ENCODE measurements at places on chromosomes 1 and 21.

DNA sequence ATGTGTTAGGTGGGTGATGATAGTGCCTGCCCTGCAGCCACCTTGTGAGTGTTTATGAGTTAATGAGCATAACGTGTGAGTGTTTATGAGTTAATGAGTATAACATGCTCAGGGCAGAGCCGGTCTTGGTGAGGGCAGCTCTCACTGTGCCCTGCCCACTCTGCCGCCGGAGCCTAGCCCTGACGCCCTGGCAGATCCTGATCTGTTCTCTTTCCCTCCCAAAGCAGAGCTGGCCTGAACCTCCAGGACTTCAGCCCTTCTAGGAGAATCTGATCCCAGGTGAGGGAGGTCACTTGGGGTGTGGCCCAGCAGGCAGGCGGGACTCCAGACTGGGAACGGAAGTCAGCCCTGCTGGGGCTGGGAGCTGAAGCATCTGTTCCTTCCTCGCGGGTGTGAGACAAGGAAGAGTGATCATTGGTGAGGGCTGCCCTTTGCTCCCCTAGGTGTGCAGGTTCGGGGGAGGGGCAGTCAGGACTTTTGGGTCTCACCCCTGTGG lies 5.7 kb downstream of the FBLIM1 start:
- DNase-seq: no peak

DNA sequence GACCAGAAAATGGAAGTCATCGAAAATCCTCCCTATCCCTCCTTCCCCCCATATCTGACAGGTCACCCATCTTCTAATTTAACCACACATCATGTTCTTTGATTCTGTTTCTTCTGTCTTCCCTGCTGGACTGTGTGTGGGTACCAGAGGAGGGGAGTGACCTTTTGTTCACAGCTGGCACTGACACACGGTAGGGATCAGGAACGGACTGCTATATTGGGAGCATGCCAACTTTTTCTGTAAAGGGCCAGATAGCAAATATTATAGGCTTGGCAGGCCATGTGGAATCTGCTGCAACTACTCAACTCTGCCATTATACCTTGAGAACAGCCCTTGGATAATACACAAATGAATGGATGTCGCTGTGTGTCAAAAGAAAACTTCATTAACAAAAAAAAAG lies 7.5 kb upstream of the TOMM20 start:
- DNase-seq: no peak

- no peak for DNase-seq
These were observed 49.5 kb downstream of the CHML start for GRCh38 chr1:241590719-241591118.

DNA sequence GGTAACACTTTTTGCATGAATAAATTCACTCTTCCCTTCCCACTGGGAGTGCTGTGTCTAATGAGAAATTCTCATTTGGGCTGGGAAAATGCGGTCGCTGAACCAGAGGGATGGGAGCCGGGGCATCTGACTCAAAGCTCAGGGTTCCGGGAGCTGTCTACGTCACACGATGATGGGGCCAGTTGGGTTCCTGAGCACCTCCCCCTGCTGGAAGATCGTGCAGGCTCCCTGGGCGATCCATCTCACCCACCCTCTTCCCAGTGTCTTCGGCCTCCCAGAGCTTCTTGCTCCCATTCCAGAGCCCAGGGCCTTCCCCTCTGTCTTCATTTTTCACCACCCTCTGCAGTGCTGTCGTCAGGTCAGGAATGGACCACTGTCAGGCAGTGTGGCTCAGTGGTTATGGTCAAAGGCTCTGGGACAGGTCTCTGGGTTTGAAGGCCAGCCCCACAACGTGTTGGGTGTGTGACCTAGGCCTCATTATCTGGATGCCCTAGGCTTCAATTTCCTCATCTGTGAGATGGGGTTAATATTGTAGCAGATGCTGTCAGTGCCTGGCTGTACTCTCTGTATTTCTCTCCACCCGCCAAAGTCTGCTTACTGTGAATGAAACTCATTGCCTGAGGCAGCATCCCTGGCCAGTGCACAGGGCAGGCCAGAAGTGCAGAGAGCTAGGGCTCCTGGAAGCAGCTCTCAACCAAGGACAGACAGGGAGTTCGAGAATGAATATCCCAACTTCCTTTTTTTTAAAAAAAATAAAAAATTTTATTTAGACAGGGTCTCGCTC lies 31.8 kb downstream of the IGSF21 start:
- DNase-seq: no peak

GRCh38 chr1:192747943-192748342 lies 60.9 kb upstream of the RGS2 start:
- no peak for DNase-seq

- DNase-seq: peak; percentile 65
These were observed 101.4 kb downstream of the PLPPR5 start for GRCh38 chr1:98903261-98903660.

DNA sequence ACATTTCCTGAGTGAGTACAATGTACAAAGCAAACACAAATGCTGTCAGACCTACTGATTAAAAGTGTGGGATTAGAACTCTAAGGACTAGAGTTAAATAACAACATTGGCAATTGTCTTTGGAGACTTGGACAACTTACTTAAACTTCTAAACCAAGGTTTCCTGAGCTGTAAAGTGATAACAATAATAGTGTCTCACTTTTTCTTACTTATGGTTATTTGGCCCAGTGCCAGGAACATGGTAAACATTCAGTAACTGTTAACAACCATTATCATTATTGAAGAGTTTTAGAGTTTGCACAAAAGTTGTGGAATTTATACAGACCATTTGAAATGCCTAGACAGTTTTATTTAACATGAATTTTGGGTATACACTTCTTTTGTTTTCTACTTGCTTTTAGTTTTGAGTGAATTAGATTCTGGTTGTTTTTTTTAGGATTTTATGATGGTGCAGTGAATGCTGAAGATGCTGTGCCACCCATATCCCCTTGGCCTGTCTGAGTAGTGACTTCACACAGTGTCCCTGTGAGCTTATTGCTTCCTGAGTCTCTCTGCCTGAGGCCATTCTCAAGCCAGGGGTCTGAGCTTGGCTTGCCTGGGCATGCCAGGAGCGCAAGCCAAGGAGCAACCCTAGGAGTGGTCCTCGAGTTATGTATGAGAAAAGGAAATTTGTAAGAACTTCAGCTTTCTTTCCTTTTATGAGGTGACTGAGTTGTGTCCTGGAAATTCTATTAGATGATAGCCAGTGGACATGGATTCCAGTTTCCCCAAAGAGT lies 932.8 kb downstream of the TTLL7 start:
- DNase-seq: no peak

DNA sequence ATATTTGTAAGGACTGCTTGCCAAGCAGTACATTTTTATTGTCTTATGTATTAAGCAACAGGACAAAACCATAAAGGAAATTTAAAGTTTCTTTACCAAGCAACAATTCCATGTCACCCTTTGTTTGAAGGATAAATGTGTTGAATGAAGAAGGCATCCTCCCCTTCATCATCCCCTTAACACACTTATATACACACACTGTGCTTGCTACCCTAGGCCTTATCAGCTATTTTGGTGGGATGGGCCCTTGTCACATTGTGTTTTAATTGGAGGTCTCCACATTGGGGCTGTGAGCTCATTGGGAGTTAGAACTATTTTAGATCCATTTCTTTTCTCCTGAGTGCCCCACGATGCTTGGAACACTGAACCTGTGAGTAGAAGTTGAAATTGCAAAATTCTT lies 1.9 kb downstream of the VANGL1 start:
- no peak for DNase-seq

- no peak for DNase-seq
These were observed 11.5 kb upstream of the C1orf198 start for GRCh38 chr1:230879778-230880177.

DNA sequence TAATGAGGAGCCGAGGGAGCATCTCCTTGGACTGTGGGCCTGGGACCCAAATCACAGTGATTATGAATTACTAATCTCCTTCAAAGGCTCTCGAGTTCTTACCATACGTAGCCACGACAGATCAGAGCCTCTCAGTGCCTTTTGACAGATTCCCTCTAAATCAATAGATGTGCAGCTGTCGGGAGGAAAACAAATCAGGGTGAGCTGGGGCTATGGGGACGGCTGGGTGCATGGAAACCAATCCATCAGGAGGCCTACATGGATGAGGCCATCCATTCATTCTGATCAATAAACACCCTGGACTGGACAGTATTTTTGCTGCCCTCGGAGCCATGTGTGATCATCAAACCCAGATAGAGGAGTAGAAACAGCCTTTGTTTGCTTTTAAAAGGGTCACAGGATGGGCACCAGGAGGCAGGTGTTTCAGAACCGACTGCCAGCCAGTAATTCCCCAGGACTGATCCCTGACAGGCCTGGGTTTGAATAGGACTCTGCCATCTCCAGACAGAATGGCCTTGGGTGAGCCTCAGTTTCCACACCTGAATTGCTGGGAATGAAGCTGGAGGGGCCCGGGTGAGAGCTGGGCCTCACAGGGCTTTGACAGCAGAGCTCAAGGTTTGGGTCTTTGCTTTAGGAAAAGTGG lies 532.8 kb downstream of the MATN1 start:
- DNase-seq: no peak

DNA sequence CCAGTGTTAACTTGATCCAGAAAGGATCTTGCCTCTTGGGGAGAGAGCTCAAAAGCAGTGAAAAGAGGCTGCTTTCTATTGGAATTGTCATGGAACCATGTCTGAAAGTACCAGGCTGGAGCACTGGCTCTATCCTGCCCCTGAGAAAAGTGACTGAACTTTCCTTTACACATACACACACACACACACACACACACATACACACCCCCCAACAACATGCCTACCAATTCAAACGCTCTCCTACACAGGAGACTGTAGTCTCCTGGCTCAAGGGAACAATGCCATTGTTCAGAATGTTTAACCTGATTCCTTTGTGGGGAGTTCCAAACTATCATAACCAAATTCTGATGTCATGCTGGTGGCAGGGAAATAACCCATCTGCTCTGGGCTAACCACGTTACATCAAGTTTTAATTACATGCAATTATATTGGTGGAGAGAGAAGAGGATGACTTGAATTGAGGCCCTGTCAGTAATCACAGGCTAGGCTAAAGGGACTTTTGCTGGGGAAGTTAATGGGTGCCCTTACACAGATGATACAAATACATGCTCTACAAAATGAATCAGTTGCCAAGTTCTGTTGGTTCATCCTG lies 52.3 kb upstream of the DUSP10 start:
- DNase-seq: no peak

GRCh38 chr21:31986035-31986856 lies 113.4 kb downstream of the HUNK start:
- no peak for DNase-seq
